NCI-H774 (cell line): ENCODE measurements at places on chromosomes 12 and 14.
A peak's percentile ranks its signal among the peaks of the same experiment; 100 is the strongest.

GRCh38 chr12:53389702-53390101 is 9.7 kb downstream of the SP1 start:
- no peak for DNase-seq

- no peak for DNase-seq
Observed at GRCh38 chr14:89476354-89476896, 59.4 kb upstream of the FOXN3 start.

DNA sequence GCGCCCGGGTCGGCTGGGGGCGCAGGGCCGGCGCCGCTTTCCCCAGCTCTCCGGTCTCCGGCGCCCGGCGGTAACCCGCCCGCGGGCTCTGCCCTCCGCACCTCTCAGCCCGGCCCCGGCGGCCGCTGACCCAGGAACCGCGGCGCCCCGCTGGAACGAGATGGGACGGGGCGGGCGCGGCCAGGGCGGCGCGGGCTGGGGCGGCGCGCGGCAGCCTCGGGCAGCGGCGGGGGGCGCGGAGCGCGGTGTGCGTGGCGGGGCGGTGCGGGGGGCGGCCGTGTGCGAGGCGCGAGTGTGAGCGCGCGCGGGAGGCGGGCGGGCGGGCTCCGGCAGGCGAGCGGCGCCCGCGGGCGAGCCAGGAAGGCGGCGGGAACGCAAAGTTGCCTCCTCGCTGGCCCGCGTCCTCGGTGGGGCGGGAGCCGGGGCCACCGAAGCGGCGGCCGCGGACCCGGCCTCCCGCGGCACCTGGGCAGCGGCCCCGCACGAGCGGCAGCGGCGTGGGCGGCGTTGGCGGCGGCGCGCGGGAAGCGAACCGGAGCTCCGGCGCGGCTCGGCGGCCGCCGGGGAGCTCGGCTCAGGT is 671 bp upstream of the DIO3 start:
- DNase-seq, result no peak

DNA sequence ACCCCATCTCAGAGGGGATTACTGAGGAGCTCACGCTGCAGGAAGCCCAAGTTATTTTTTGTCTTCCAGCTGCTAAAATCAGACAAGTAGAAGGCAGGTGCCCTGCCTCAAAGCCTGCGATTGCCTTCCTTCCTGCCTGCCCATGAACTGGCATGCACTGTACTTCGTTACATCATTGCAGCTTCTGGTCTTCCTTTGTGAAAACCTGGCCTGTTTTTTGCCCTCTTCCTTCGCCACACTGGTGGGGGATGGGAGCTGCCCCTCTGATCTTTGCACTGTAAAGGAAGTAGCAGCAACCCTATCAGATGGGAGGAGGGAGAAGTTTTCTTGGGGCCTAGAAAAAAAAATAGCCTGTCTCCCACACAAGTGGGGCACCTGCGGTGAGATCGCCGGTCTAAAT is 1098.7 kb downstream of the BCL11B start:
- DNase-seq, result no peak

DNA sequence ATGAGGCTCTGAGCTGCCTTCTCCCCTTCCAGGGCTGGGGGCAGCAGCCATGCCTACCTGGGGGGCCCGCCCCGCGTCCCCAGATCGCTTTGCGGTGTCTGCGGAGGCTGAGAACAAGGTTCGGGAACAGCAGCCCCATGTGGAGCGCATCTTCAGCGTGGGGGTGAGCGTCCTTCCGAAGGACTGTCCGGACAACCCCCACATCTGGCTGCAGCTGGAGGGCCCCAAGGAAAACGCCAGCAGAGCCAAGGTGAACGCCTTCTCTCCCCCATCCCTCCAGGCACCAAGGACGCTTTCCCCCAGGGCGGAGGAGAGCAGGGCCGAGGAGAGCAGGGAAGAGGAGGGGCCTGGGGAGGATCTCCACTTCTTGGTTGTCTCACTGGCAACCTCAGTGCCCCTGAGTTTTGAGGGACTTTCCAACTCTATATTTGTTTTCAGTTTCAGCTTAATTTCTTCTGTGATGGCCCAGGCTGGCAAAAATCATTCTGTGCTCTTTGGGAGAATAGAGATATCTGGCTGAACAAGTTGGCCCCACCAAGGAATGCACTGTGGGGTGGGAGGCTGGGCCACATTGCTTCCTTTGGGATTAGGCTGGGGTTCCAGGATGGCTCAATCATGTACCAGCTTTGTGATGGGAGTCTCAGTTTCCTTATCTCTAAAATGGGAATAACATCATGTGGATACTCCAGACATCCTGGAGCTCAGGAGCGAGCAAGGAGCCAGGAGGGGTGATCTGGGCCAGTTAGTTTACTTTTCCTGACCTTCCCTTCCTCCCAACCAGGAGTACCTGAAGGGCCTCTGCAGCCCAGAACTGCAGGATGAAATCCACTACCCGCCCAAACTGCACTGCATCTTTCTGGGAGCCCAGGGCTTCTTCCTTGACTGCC is 1.2 kb downstream of the KHNYN start:
- DNase-seq, result no peak

- DNase-seq, result no peak
Observed at GRCh38 chr12:110351119-110351518, 52.4 kb downstream of the ANAPC7 start.

DNA sequence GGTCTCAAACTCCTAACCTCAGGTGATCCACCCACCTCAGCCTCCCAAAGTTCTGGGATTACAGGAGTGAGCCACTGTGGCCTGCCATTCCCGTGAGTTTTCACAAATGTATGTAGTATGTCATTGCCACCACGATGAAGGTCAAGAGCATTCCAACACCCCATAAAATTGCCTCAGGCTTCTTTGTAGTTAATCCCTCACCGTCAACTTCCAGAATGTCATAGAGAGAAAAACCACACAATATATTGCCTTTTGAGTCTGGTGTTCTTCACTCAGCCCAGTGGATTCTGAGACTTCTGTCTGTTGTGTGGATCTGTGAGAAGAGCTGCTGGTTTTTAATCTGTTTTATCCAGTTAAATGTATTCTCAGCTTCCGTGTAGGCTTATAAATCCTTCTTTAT is 12.6 kb upstream of the CFAP251 start:
- no peak for DNase-seq

GRCh38 chr14:100045642-100046344 is 19.4 kb upstream of the EVL start:
- DNase-seq, result no peak

- DNase-seq, result no peak
Observed at GRCh38 chr12:65814038-65814437, 10.2 kb upstream of the HMGA2 start.

GRCh38 chr12:76312315-76312714 is 35.9 kb downstream of the BBS10 start:
- no peak for DNase-seq

GRCh38 chr12:57724936-57725740 is 13.4 kb downstream of the AGAP2 start:
- DNase-seq, result peak; percentile 6

GRCh38 chr12:65305346-65305950 is 27.0 kb downstream of the MSRB3 start:
- DNase-seq, result no peak

- no peak for DNase-seq
Observed at GRCh38 chr12:92493816-92494215, 209.0 kb upstream of the PLEKHG7 start.

DNA sequence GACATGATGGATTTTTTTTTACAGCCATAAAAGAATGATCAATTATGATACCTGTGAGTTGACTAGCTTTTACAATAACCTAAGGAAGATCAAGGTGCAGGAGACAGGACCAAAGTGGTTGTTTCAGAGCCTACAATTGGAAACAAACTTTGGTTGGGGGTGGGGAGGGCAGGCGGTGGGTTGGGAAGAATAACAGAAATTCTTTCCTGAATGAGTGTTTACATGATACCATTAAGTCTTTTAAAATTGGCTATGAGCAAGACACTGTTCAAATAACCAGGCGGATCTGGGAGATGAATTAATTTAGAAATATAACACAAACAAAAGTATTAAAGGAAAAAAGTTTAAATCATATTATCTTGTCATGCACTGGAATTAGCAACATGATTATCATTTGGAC is 7.2 kb downstream of the NFYB start:
- no peak for DNase-seq

- no peak for DNase-seq
Observed at GRCh38 chr12:24360461-24360860, 411.0 kb upstream of the SOX5 start.

DNA sequence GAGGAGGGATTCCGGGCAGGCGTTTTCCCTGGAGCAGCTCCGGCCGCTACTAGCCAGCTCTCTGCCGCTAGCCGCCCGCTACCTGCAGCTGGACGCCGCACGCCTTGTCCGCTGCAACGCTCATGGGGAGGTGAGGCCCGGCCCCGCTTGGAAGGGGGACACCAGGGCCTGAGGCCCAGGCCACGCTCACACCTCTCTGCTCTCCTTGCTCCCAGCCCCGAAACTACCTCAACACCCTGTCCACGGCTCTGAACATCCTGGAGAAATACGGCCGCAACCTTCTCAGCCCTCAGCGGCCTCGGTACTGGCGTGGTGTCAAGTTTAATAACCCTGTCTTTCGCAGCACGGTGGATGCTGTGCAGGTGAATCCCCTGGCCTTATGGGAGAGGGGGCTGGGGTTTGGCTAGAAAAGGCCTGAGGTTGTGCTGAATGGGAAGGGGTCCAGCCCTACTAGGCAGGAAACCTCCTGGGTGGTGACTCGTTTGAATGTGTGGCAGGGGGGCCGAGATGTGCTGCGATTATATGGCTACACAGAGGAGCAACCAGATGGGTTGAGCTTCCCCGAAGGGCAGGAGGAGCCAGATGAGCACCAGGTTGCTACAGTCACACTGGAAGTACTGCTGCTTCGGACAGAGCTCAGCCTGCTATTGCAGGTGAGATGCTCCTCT is 597 bp downstream of the RNF31 start:
- DNase-seq, result no peak

DNA sequence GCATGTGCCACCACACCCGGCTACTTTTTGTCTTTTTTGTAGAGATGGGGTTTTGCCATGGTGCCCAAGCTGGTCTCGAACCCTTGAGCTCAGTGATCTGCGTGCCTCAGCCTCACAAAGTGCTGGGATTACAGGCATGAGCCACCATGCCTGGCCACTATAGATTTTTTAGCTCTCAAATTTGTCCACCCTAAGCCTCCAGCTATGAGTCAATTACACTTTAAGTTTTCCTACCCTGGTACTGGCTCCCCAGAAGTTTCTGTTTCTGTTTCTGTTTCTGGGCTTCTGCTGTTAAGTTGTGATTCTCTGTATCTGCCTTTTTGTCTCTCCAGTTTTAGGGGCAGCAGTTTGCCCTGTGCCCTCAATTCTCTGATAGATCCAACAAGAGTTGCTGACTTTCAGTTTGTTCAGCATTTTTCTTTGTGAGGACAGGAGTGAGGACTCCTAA is 4.4 kb upstream of the TINF2 start:
- no peak for DNase-seq

DNA sequence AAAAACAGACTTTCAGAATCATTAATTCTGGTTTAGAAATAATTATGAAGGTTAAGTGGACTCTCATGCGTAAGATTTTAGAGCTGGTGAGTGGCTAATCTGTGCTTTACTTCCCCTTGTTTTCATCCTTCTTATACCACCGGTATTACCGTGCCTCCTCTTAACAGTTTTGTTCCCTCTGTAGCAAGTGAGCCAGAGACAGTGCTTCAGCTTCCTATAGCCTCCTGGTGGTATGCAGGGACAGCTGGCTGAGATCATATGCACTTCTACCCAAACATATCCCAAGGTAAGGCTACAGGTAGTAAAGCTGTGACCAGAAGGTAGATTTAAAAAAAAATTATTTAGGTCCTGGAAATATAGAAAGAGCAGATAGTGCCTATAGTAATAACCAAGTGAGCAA is 55.2 kb downstream of the PDE3A start:
- no peak for DNase-seq

DNA sequence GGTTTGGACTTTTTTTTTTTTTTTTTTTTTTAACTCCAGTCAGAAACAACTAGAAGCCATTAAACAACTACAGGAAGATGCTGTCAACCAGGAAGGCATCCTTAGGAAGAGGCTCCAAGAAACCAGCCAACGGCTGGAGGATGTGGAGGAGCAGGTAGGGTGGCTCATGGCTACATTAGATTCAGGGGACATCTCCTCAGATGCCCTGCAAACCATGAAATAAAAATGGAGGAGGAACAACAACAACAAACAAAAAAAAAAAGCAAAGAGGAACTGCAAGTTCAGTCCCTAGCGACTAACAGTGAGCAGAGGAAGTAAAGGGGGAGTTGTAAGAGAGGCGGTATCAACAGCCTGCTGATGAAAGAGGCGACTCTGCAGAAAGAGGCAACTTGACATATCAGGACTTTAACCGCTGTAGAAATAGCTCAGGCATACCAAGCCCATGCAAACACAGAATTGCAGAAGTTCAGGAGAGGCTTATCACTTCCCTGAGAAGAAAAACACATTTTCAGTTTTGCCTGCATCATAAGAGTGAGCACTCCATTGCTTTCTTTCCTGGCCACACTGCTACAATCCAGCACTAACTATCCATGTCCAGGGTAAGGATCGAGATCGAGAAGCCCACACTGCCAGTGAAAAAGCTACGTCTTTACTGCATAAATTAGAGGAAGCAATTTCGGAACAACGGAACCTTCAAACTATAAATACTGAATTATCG is 103.5 kb upstream of the BCAT1 start:
- no peak for DNase-seq

DNA sequence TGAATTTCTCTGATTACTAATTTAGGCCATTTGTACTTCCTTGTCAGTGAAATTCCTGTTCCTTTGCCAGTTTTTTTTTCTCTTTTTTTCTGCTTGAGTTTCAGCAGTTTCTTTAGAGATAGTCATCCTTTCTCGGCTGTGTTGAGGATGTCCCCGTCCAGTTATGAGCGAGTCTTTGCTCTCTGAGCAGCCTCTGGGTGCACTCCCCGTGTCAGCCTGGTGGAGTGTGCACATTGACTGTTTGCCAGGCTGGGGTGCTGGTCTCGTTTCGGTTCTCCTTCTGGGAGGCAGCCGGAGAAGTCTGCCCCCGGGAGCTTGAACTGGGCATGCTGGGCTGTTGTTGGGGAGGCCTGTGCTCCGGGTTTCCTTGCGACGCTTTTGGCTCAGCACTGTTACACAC is 3.0 kb downstream of the PACS2 start:
- no peak for DNase-seq

DNA sequence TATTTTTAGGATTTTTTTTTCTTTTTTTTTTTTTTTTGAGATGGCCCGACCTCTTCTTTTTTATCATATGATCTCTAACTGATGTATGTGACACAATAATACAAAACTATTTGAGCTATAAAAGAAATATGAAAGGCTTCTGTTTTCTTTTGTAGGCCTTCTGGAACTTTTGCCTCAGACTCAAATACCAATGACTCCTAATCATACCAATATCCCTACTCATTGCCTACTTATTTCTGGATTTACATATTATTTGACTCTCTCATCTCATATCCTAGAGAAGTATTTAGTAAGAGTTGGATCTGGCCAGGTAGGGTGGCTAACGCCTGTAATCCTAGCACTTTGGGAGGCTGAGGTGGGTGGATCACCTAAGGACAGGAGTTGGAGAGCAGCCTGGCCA is 12.7 kb upstream of the WDR89 start:
- no peak for DNase-seq

DNA sequence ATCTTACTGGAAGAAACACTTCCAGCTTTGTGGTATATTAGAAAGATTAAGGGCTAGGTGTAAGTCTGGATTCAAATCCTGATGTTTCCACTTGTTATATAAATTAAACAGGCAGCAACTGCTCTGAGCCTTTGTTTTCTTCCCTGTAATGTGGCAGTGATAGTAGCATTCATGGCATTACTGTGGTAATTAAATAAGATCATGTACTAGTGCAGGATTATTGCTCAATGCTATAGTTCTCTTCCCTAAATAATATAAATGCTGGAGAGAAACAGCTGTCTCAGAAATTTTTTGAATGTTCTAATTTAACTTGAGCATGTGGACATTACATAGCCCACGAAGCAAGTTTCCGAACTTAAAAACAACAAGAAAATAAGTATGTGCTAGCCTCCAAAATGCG is 5.4 kb downstream of the TMEM117 start:
- no peak for DNase-seq

GRCh38 chr12:93438266-93439050 is 3.3 kb downstream of the UBE2N start:
- no peak for DNase-seq
